Hematopoietic multipotent progenitor cell treated with erythropoietin and hydrocortisone succinate and interleukin-3 and kit ligand, for 6 days (in vitro differentiated cells): ENCODE measurements at places on chromosomes 12 and 14.
A peak's percentile ranks its signal among the peaks of the same experiment; 100 is the strongest.

GRCh38 chr12:57895389-57896114 lies 45.8 kb upstream of the ATP23 start:
- DNase-seq, result no peak

- no peak for DNase-seq
Measured at GRCh38 chr12:4918950-4919660, 9.4 kb downstream of the KCNA1 start.

GRCh38 chr12:85281636-85282312 lies 1.8 kb downstream of the ALX1 start:
- no peak for DNase-seq

DNA sequence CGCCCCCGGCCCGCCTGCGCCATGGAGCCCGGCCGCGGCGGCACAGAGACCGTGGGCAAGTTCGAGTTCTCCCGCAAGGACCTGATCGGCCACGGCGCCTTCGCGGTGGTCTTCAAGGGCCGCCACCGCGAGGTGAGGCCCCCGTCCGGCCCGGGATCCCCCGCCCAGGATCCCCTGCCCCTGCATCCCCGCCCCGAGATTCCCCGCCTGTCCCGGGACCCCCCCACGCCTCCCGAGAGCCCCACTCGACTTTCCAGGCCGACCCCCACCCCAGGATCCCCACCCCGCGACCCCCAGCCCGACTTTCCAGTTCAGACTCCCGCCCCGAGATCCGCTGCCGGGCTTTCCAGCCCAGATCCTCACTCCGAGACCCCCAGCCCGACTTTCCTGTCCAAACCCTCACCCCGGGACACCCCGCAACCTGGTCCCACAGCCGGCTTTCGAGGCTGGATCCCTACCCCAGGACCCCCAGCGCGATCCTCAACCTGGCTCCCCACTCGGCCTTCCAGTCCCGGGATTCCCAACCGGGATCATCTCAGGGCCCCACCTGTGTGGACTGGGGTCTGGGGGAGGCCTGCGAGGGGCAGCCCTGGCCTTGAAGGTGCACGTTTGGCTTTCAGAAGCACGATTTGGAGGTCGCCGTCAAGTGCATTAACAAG lies 688 bp downstream of the ULK1 start:
- DNase-seq, result no peak

DNA sequence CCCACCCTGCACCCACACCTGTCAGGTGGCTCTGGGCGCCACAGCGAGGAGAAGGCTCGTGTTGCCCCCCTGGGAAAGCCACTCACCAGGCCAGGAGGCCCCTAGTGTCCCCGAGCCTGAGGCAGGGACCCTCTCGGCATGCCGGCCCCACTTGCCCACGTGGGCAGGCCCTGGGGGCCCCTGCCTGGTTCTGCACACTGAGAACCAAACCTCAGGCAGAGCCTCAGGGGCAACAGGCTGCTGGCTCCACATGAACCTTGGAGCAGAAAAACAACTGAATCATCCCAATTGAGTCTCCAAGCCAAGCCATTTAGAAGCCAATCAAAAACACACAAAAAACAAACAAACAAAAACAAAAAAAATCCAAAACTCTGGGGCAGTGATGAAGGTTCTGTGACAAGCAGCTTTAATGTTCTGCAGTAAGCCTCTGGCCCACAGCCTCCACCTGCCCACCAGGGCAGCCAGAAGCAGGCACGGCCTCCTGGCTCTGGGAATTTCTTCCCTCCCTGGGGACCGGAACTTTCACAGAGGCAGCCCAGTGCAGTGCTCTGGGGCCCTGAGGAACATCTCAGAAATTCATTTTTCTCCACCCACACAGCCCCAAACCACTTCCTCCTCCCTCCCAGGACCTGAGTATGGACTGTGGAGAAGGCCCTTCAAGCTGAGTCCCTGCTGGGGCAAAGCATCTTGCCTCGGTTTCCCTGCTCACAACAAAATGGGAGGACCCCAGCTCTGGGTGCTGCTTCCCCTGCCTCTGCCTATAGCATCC lies 90.2 kb downstream of the CHGA start:
- DNase-seq, result no peak

DNA sequence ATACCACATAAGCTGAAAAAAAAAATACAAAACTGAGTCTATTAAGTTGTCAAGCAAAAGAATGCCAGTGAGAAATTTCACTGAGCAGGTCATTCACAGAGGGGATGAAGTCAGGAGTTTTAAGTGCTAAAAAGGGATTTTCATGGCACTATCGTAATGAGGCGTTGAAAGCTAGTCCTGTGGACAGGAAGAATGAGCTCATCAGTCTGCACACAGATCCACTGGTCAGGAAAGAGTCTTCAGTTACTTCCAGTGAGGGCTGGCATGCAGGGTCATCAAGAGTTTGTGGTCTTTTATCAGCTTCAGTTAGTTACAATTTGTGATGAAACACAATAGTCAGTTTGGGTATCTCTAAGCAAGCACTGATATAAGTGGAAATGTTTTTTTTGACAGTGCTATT lies 88.1 kb upstream of the WSCD2 start:
- DNase-seq, result peak; percentile 18

- no peak for DNase-seq
Measured at GRCh38 chr12:3641428-3642018, 111.4 kb downstream of the CRACR2A start.

- no peak for DNase-seq
Measured at GRCh38 chr12:49626169-49626835, 2.9 kb downstream of the PRPF40B start.

DNA sequence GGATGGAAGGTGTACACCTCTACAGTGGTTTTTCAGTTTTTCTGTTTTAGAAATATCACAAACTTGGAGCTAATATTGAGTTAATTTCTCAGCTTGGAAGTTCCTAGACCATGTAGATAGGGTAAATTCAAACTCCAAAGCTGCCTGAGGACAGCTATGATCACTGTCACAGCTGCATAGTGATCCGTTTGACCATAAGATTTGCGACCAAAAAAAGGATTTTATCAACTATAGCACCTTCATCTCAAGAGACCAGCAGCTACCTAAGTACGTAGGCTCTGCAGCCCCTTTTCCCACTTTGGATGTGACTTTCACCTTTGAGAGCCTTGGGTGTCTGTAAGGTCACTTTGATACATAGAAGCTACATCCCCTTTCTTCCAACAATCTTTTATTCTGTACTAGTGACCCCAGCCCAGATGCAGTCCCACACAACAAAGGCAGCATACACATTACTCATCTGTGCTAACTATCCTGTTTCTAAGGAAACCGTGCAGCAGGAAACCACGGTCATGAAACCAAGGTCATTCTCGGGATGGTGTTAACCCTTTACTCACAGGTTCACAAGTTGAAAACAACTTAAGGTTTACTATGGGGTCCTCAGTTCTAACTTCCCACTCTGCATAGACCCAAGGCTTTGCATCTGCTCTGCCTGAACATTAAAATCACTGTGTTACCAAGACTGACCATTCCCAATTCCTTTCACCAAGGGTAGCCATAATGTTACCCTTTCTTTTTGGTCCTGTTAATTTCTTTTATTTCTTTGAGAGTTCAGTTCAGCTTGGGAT lies 75.4 kb downstream of the IFT81 start:
- no peak for DNase-seq

DNA sequence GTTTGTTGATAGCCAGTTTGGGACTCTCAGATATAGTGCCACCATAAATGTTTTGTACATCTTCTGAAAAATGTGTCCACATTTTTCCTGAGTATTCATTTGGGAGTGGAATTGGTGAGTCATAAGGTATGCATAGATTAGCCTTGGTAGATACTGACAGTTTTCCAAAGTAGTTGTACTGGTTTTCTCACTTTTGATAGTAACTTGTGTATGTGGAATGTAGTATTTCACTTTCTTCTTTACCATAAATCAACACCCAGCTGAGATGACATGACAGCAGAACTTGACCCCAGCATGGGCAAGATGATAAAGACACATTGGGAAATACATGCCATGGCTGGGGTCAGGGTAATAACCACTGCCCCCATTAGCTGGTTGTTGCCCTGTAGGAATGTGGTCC lies 5.4 kb downstream of the FBXW8 start:
- DNase-seq, result no peak
